ENCODE measurements at places on chromosomes 12 and 14. TPM values are rescaled to one million over a fixed set of nuclear protein-coding genes. Genes with fewer than 3 reads are reported as not detected.

- H3K36me3 ChIP-seq = no peaks in the 10 kb centered on the region
- H3K4me1 ChIP-seq = peaks cover 9% of the 10 kb centered on the region
- no peak for DNase-seq
- H3K4me3 ChIP-seq = no peak overlapping the region
- no peak overlapping the region for H3K27ac ChIP-seq
Measured at GRCh38 chr12:64526859-64527258, 74.9 kb downstream of the TBK1 start.

DNA sequence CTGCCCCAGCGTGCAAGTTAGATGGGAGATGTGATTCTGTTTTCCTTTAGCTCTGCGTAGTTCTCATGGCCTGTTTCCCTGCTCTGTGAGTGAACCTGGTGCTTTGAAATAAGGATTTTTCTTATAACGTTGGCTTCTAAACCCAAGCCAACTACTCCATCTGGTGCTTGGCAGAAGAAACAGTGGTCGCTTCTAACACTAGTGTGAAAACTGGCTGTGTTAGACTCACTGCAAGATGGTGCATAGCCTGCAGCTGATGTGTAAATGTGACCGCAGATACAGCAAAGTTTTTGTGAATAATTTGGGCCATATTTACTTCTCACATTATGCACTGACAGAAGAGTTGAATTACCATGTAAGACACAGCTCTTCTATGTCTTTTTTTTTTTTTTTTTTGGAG is 12.2 kb downstream of the GTF2H3 start:
- H3K27ac ChIP-seq = no peak overlapping the region
- no peaks in the 10 kb centered on the region for H3K4me1 ChIP-seq
- peaks cover 35% of the 10 kb centered on the region for H3K36me3 ChIP-seq
- H3K27me3 ChIP-seq = no peaks in the 10 kb centered on the region
- no peak for DNase-seq

DNA sequence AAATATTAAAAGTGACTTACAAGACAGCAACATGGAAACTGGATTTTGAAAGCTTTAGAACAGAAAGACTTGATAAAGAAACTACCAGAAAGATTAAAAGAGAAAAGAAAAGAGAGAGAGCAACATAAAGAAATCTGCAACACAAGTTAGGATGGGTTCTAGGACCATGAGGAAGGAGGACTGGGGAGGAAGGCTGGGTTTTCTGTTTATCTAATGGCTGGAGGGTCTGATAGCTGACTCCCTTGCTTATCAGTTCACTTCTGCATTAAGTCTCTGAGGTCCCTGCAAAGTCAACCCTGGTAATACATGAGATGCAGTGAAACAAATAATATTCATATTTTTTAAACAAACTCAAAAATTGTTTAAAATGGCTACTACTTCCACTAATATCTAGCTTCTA is 90.1 kb downstream of the RPAP3 start:
- H3K4me3 ChIP-seq = no peak overlapping the region
- DNase-seq = no peak
- H3K27me3 ChIP-seq = no peaks in the 10 kb centered on the region
- no peaks in the 10 kb centered on the region for H3K4me1 ChIP-seq

DNA sequence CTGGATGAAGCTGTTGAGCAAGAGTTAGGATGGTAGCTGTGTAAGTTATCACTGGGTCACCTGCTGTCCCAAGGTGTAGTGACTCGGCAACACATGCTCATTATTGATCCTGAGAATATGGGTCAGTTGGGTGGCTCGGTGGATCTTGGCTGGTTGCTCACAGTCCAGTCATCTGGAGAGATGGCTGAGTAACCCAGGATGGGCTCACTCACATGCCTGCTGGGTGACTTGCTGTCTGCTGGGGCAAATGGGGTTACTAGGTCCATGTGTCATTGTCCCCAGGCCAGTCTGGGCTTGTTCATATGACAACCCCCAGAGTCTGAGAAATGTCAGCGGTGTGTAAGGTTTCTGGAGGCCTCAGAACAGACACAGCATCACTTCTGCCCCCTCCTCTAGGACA is 69.5 kb downstream of the SLC15A4 start:
- no peaks in the 10 kb centered on the region for H3K27me3 ChIP-seq
- no peaks in the 10 kb centered on the region for H3K36me3 ChIP-seq
- no peak overlapping the region for H3K4me3 ChIP-seq
- no peak overlapping the region for H3K27ac ChIP-seq
- no peak for DNase-seq

DNA sequence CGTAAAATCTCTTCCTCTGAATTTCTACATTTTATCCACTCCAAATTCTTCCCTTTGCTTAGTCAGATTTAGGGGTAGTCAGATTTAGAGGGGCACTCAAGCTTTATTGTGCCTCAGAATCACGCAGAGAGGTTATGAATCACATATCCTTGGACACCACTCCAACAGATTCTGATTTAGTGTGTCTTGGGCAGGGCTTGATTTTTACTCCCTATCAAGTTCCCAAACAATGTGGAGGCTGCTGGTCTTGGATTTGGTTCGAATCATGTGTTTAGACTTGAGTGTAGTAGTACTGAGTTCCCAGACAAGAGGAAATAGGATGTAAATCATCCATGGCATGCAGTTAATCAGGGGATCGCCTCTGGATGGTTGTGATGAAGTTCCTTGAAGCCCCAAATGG is 298.1 kb upstream of the CLEC14A start:
- H3K36me3 ChIP-seq = no peaks in the 10 kb centered on the region
- no peak overlapping the region for H3K27ac ChIP-seq
- DNase-seq = no peak
- no peaks in the 10 kb centered on the region for H3K4me1 ChIP-seq
- no peaks in the 10 kb centered on the region for H3K27me3 ChIP-seq

GRCh38 chr14:30960216-30960615 is 65.2 kb upstream of the AP4S1 start:
- no peak for DNase-seq
- H3K36me3 ChIP-seq = peaks cover 22% of the 10 kb centered on the region
- H3K4me3 ChIP-seq = no peak overlapping the region
- no peaks in the 10 kb centered on the region for H3K27me3 ChIP-seq
- no peaks in the 10 kb centered on the region for H3K4me1 ChIP-seq

- H3K4me3 ChIP-seq = no peak overlapping the region
- H3K27ac ChIP-seq = no peak overlapping the region
- H3K36me3 ChIP-seq = peaks cover 11% of the 10 kb centered on the region
- peaks cover 7% of the 10 kb centered on the region for H3K4me1 ChIP-seq
- no peak for DNase-seq
- no peaks in the 10 kb centered on the region for H3K27me3 ChIP-seq
Measured at GRCh38 chr12:27260746-27261145, 16.7 kb downstream of the STK38L start.

DNA sequence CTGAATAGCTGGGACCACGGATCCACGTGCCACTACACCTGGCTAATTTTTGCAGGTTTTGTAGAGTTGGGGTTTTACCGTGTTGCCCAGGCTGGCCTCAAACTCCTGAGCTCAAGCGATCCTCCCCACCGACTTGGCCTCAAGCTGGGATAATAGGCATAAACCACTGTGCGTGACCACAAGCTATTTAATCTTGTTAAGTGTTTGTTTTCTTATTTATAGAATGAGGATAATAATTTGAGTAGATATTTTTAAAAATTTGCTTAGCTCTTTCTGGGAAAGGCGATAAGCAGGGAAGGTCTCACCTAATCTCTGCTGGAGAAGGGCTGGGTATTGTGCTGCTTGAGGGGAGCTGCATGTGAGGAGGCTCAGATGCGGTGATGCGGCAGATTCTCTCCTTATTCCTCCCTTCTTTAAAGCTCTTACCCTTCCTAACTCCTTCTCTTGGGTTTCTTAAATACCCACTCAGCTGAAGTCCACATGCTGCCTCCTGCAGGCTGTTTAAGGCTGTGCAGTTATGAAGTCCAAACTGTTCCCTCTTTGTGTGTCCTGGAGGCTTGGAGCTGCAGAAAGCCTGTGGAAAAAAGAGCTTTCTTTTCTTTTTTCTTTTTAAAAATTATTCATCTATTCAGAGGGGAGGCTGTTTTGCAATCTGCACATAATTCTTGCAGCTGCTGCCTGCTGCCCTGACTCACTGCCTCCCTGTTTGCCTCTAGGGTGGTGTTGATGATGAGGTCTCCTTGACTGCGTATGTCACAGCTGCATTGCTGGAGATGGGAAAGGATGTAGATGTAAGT is 37.9 kb downstream of the A2ML1 start:
- H3K36me3 ChIP-seq = no peaks in the 10 kb centered on the region
- H3K27ac ChIP-seq = no peak overlapping the region
- DNase-seq = peak; percentile 43
- H3K4me1 ChIP-seq = no peaks in the 10 kb centered on the region
- no peaks in the 10 kb centered on the region for H3K27me3 ChIP-seq
- H3K4me3 ChIP-seq = no peak overlapping the region

DNA sequence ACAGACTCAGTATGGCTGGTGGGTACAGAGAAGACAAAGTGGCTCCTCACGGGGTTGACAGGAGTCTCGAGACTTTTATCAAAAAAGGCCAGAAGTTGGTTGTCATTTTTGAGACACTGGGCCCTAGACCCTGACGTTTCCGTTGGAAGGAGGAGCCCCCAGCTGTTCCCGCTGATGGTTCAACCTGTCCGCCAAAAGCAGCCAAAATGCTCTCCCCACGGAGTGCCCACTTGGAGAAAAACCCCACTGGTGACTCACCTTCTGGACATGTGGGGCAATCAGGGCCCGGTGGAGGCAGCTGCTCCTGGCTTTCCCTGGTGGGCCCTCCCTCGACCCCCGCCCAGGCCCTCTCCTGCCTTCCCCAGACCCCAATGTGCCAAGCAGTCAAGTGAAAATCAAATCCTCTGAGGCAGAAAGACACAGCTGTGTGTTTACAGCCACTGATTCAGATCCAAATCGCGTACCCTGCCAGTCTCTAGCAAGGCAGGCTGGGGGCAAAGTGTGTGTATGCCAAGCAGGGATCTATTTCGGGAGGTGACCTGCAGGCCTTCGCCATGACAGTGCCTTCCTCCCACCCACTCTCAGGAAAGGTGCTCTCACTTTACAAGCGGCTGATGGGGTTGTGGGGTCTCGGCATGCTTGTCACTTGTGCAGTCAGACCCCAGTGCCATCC is 347.4 kb downstream of the DPF3 start:
- DNase-seq = no peak
- H3K36me3 ChIP-seq = no peaks in the 10 kb centered on the region
- H3K4me3 ChIP-seq = no peak overlapping the region
- H3K27ac ChIP-seq = no peak overlapping the region
- peaks cover 27% of the 10 kb centered on the region for H3K4me1 ChIP-seq

DNA sequence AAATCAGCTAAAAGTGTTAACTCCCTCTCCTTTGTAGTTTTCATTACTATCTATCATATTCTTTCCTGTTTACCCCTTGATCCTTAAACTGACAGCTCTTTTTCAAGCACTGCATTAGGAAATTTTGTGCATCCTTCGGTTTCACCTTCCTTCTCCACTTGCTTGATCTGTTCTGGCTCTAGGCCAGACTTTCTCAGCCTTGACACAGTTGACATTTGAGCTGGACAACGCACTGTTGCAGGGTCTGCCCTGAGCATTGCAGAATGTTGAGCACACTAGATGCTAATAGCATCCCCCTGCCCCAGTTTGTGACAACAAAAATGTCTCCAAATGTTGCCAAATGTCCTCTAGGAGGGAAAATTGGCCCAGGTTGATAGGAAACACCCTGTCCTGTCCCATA is 75.4 kb upstream of the KCNJ8 start:
- no peak overlapping the region for H3K27ac ChIP-seq
- H3K36me3 ChIP-seq = no peaks in the 10 kb centered on the region

DNA sequence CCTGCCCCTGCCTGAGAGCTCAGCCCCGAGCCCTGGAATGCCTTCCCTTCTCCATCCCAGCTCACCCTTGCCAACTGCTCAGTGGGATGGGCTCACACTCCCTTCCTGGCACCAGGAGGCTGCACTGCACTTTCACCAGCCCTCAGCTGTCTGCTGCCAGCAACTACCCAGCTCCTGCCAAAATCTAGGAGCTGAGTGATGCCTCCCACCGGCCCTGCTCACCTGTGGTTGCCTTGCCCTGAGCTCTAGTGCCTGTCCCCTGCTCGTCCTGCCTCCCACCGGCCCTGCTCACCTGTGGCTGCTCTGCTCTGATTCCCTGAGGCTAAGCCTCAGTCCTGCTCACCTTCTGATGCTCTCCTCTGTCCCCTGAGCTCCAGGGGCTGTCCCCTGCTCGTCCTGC is 119.8 kb downstream of the TMEM121 start:
- no peaks in the 10 kb centered on the region for H3K36me3 ChIP-seq
- DNase-seq = no peak
- no peak overlapping the region for H3K4me3 ChIP-seq
- H3K27ac ChIP-seq = no peak overlapping the region
- H3K27me3 ChIP-seq = no peaks in the 10 kb centered on the region

DNA sequence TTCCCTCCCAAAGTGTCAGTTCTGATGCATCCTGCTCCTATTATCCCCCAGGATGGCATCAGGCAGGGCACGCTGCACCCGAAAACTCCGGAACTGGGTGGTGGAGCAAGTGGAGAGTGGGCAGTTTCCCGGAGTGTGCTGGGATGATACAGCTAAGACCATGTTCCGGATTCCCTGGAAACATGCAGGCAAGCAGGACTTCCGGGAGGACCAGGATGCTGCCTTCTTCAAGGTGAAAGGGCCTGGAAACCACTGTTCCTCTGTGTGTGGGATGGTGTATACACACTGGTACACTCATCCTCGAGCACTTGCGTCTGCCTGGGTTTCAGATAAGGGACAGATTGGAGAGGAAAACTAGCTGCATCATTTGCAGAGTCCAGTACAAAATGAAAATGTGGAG is 1.0 kb downstream of the IRF9 start:
- H3K27ac ChIP-seq = peak overlapping the region; percentile 100
- peaks cover 60% of the 10 kb centered on the region for H3K4me1 ChIP-seq
- H3K36me3 ChIP-seq = peaks cover 91% of the 10 kb centered on the region
- no peaks in the 10 kb centered on the region for H3K27me3 ChIP-seq
- H3K4me3 ChIP-seq = peak overlapping the region; percentile 92
- DNase-seq = no peak

The MIP gene
- not detected for total RNA-seq

The SVOP gene
- not detected for total RNA-seq

The SELPLG gene
- 144 TPM for total RNA-seq

All from activated CD8-positive, alpha-beta T cell treated with anti-CD3 and anti-CD28 coated beads, Interleukin-2, amount 10 ng/mL, durations not matched to agents 7 days and 5 days (primary cell).